Activated naive CD4-positive, alpha-beta T cell treated with anti-CD3 and anti-CD28 coated beads for 36 hours (primary cell): ENCODE measurements at places on chromosomes 6 and 20. TPM values are rescaled to one million over a fixed set of nuclear protein-coding genes. Genes with fewer than 3 reads are reported as not detected.

- DNase-seq, result peak; percentile 64
These were observed 33.7 kb upstream of the IYD start for GRCh38 chr6:150334790-150335783.

Gene ZFAND3
- total RNA-seq, result 33.6 TPM

Gene PGC
- total RNA-seq, result not detected

Gene SLC22A2
- not detected for total RNA-seq

DNA sequence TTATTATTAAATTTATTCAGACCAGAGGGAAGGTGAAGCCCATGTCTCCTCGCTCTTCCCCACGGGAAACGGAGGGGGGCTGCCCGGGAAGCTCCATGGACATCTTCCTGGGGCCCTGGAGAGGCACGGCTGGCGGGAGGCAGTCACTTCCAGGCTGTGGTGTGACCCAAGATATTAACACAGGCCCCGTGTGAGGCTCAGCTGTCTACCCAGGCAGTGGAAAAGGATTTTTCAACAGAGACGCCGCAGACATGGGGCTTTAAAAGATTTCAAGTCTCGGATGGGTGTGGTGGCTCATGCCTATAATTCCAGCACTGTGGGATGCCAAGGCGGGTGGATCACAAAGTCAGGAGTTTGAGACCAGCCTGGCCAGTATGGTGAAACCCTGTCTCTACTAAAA lies 117.9 kb downstream of the ERMARD start:
- DNase-seq, result no peak

DNA sequence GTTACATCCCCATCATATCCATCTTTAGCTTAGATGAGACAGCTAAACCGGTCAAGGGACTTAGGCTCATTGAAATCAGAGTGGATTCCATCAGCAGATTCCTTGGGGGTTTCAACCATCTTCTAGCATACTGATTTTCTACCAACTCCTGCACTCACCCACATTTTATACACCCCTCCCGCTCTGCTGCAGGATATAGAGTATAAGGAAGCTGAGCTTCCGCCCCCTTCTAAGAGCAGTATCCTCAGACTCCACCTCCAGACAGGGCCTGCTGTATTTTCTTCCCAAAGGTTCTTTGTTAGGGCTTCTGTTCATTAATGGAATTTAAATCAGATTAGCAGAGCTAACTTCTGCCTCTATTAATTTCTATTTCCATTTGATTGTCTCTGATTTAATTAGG lies 9.9 kb upstream of the NHLRC1 start:
- no peak for DNase-seq

Gene SLC17A9
- 17.4 TPM for total RNA-seq

GRCh38 chr6:23280437-23280836 lies 711.1 kb downstream of the HDGFL1 start:
- DNase-seq, result no peak

DNA sequence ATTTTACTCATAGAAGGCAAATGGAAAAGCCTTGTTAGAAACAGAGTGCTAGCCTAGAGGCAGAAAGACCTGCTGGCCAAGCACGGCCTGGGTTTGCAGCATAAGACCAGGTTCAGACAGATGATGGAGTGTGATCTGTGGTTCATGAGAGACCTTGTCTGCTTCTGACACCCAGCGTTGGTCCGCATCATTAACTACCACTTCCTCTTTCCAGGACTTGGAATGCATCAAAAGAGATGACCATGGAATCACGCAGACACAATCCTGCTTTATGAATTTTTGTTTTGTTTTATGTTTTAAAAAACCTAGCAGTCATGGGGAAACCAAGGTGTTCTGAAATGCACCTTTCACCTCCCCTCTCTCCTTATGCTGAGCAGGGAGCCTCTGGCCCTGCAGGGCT lies 76.8 kb upstream of the SYNDIG1 start:
- no peak for DNase-seq

Gene NMBR
- not detected for total RNA-seq

DNA sequence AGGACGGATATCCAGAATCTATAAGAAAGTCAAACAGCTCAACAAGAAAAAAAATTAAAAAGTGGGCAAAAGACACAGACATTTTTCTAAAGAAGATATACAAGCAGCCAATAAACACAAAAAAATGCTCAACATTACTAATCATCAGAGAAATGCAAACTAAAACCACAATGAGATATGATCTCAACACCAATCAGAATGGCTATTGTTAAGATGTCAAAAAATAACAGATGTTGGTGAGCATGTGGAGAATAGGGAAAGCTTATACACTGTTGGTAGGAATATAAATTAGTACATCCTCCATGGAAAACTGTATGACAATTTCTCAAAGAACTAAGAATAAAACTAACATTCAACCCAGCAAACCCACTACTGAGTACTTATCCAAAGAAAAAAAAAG lies 23.3 kb upstream of the OSTM1 start:
- no peak for DNase-seq

DNA sequence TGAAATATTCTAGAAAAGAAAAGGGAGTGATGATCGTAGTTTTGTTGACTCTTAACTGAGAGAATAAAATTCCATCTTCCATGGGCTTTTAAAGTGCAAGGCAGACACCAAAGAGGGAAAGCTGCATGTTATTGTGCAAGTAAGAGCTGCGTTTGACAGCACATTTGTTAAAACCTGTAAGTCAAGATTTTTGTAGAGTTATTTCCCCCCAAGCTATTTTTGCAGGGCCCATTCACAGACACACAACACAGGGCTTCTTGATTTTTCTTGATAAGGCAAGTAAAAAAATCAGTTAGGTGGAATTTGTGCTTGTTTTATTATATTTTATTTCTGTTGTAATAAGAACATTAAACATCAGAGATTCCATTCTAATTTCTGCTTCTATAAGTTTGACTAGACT lies 13.8 kb downstream of the CFAP206 start:
- no peak for DNase-seq

DNA sequence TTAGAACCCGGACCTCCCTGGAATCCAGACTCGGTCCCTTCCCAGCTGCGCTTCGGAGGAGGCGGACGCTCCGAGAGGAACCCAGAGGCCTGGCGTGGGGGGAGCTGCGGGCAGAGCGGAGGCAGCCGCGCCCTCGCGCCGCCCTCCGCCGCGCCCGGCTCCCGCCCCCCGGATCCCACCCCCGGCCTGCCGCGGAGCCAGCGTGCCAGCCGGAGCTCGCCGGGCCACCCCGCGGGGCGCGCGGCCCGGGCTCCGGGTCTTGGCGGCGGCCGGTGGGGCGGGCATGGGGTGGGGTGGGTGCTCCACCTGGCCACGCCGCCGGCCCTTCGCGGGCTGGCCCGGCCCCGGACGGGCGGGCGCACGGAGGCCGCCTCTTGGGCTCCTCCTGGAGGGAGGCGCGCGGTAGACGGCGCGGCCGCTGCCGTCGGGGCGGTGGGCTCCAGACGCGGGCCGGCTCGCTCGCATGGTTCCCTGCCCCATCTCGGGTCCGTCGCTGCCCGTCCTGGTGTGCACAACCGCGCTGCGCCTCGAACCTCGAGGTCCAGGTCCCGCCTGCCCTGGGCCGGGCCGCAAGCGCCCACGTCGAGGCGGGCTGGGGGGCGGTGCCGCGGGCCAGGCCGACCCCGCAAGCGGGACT lies 592 bp upstream of the CDYL start:
- DNase-seq, result peak; percentile 50

DNA sequence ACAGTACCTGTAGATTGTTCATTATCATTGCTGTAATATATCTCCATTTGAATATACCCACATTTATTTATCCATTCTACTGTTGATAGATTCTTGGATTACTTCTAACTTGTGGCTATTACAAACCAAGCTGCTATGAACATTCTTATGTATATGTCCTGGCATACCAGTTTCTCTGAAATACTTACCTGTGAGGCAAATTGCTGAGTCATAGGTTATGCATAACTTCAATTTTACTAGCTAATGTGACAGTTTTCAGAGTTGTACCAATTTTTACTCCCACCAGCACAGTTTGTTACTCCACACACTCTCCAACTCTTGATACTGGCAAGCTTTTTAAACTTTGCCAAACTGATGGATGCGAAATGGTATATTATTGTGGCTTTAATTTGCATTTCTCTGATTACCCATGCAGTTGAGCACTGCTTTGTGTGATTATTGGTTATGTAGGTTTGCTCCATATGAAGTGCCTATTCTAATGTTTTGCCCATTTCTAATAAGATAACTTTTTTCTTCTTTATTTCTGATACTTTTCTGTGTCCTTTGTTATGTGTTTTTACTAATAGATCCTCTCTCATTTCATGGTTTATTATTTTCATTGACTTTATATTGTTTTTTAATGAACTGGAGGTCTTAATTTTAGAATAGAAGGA lies 62.8 kb upstream of the SDHAF4 start:
- no peak for DNase-seq

Gene NRSN1
- total RNA-seq, result not detected

DNA sequence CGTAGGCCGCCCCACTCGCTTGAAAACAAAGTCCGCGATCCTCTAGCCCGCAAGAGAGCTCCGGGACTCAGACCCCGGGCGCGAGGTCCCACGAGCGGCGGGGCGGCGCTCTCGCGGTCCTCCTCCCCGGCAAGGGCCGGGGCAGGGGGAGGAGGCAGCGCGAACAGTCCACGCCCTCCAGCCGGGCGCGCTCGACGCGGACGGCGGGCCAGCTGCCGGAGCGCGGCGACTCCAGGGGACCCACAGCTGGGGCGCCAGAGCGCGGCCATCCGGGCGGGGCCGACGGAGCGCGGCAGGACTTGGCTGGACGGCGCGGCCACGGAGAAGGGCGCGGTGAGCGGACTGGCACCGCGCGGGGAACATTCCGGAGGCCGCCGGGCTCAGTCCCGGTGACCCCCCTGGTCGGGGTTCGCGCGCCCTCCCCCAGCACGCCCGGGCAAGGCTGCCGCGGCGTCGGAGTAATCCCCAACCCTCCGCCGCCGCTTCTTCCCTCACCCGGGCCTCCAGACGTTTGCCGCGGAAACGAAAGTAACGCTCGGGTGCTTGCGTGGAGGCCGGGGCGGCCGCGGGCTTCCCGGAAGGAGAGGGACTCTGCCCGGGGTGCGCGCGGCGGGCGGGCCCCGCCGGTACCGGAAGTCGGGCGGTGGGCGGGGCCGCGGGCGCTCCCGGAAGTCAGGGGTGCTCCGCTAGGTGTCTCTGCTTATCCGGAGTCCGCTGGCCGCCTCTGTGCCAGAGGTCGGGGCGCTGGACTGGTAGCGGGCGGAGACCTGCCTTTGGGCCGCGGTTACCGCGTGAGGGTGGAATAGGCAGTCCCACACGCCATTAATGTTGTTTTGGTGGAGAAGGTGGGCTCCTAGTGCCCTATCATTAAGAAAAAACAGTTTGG lies at the start of gene RIPK1:
TSS of gene RIPK1 (plus strand) at position 166 of the 886 bp plus-strand sequence. CDS start 8,330 bp downstream, outside the sequence.
- DNase-seq, result peak; percentile 95

Gene SMPDL3A
- 0.31 TPM for total RNA-seq

Gene ABCF1
- 79.5 TPM for total RNA-seq

Gene CD164
- 180 TPM for total RNA-seq

Gene CAGE1
- 0.26 TPM for total RNA-seq

Gene NHLRC1
- total RNA-seq, result 0.10 TPM

DNA sequence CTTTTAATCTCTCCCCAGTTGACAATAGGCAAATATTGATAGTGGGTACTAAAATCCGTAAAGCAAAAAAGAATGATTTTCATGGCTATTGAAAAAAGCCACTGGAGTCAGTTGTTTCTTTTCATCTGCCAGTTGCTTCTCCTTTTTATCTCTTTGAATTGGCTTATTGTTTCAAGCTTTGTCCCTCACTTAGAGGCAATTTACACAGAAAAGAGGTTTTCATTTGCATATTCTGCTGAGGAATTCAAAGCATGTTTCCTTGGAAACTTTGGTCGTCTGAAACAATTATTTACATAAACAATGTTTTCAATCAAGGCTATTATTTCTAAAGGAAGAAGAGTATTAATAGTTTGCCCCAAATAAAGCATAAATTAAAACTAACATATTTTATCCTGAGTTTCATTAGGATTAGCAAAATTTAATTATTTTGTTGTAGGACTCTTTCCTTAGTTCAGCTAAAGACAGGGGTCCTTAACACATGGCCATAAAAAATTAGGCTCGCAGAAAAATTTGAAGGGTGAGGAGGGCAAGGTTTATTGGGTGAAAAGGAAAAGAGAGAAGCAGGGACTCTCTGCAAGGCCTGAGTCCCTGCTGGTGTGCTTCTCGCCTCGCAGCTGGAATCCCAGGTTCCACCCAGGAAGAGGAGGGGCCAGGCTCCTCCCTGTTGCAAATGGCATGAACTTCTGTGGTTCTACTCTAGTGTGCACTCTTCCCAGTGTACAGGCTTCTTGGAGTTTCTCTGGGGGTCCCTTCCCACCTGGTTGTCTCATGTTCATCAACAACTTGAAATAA lies 138.8 kb upstream of the LAMA2 start:
- DNase-seq, result no peak

- no peak for DNase-seq
These were observed 2.5 kb downstream of the CST7 start for GRCh38 chr20:24951536-24952083.

Gene SRSF12
- 0.15 TPM for total RNA-seq

Gene MAP7
- 1.1 TPM for total RNA-seq

GRCh38 chr20:37915800-37916570 lies 13.1 kb downstream of the VSTM2L start:
- no peak for DNase-seq

DNA sequence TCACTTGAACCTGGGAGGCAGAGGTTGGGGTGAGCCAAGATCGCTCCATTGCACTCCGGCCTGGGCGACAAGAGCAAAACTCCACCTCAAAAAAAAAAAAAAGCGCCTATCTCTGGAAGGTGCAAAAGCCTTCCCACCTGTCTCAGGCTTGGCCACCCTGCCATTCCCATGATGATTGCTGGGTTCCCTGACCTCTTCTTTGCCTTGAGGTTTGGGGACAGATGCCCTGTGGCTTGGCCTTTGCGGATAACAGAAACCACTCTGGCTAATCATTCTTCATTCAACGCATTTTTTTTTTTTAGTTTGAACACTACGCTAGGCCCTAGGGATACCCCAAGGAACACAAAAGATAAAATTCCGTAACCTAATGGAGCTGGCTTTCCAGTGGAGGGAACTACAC lies 6.8 kb upstream of the HMGA1 start:
- no peak for DNase-seq

- DNase-seq, result no peak
These were observed 12.8 kb downstream of the RAMACL start for GRCh38 chr6:166573511-166574216.

Gene MICB
- 21.4 TPM for total RNA-seq

Gene FRS3
- 4.0 TPM for total RNA-seq

DNA sequence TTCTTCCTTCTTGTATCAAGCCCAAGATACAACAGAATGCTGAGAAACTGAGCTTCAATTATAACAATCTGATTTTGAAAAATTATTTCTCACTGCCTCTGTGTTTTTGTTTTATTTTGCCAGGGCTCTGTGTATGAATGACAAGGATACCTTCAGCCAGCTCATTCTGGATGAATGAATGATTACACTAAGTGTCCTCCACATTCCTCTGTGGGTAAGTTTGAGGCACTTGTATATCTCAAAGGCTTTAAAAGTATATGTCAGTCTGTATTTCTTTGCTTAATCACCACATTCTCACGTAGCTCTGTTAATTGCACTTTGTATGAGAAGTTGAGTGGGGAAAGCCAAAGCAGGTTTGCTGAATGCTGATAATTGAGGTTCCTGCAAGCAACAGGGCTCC lies 95.1 kb downstream of the TIAM2 start:
- DNase-seq, result no peak
